ENCODE measurements at places on chromosomes 7 and 10.

DNA sequence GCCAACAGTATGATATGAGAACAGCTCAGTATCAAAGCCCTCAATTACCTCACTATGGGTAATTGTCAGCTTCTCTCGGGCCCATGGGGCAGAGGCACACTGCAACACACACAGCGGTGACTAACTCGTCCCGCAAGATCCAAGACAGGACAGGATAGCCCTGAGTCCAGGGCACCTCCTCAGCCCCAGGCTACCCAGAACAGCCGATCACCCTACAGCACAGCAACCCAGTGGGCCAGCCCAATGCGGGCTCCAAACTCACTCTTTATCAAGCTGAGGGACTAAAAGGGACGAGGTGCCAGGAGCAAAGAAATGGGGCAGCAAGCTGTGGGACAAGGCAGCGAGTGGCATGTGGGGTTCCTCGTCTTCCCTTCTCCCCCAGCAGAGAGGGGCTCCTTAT, 765.1 kb downstream of the GRID1 start:
- DNase-seq, result no peak

GRCh38 chr7:2017914-2018568, 214.7 kb downstream of the MAD1L1 start:
- no peak for DNase-seq

DNA sequence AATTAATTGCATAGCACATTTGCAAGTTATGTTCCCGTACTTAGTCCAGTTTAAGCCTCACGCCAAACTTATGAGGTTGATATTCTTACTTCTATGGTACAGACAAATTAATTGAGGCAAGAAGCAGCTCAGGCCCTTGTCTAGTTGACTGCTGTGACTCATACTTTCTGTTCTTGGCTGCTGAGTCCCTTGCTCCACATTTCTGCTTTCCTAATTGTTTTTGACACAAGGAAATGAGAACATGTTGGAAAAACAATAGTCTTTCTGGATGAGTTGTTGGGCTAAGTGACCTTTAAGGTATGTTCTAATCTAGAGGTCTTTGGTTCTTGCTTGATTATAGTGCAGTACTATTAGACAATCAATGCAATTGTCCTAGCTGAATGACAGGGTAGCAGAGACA, 331.8 kb downstream of the NRG3 start:
- DNase-seq, result peak; percentile 29

- no peak for DNase-seq
Measured at GRCh38 chr7:79060498-79060897, 393.0 kb downstream of the MAGI2 start.

DNA sequence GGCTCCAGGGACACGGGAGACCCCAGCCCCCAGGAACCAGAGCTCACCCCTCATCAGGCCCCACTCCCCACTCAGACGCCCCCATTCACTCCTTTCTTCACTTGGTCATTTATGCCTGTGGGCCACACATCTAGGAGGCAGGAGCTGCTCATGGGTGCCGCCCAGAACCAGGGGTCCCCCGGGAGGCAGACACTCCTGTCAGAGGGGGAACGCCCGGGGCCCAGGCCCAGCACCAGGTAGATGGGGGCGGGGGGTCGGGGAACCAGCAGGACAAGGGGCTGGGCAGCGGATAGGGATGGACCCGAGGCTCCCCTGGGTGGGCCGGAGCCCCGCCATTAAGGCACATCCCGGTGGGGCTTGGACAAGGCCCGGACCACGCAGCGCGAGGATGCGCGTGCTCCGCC, 11.8 kb downstream of the CALY start:
- DNase-seq, result no peak

DNA sequence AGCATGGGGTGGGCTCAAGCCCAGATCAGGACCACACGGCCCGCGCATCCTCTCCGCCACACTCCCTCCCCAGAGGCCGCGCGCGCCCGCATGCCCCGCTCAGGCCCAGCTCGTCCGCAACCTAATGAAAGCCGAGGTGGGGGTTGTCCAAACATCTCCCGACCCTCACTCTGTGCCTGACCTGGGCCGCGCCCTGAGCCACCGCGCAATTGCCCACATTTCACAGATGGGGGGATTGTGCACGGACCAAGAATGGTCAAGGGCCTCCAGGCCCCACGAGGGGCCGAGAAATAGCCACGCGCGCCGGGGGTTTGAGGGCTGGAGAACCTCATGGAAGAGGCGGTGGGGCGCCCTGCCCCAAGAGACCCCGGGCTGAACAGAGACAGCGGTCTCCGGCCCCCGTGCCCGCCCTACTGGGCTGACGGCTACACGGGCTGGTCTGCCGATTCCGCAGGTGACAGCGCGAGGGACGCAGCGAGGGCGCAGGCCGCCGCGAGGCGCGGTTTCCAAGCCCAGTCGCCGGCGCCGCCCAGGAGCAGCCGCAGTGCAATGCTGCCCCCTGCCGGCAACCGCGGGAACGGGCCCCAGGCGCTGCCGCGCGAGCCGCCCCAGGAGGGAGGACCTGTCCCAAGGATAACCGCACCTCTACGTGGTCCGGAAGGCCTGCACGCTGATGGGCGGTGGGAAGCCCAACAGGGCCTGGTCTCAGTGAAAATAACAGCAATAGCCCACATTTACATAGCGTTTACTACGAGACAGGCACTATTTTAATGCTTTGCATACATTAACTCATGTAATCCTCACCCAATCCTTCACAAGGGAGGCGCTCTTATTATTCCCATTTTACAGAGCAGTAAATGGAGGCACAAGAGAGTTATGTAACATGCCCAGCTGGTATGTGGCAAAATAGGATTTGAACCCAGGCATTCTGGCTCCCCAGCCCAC, 10.5 kb upstream of the GRID1 start:
- peak; percentile 67 for DNase-seq

DNA sequence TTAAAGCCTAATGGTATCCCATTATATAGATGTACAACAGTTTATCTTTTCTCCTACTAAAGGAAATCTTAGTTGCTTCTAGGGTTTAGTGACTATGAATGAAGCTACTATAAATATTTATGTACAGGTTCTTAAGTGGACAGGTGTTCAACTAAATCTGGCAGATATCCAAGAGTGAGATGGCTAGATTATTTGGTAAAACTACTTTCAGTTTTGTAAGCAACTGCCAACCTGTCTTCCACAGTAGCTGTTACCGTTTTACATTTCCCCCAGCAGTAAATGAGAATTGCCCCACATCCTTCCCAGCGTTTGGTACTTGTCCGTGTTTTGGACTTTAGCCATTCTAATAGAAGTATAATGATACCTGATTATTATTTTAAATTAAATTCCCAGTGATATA, 144.9 kb upstream of the MAGI2 start:
- DNase-seq, result no peak

DNA sequence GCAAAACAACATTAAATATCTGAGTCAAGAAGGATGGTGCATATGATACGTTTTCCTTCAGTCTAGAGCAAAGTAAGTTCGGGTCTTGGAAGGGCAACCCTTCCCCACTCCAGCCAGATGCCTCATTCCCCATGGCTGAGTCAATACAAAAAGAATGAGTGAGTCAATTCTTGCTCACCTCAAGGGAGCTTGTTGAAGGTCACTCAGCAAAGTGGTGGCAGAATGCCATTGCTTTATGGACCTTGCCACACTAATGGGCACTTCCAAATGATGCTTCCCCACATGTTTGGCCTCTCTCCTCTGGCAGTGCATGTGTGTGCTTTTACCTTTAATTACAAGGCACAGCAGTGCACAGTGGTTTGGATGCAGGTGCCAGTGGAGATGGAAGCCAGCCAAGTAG, 296.5 kb downstream of the SORCS3 start:
- DNase-seq, result peak; percentile 98

DNA sequence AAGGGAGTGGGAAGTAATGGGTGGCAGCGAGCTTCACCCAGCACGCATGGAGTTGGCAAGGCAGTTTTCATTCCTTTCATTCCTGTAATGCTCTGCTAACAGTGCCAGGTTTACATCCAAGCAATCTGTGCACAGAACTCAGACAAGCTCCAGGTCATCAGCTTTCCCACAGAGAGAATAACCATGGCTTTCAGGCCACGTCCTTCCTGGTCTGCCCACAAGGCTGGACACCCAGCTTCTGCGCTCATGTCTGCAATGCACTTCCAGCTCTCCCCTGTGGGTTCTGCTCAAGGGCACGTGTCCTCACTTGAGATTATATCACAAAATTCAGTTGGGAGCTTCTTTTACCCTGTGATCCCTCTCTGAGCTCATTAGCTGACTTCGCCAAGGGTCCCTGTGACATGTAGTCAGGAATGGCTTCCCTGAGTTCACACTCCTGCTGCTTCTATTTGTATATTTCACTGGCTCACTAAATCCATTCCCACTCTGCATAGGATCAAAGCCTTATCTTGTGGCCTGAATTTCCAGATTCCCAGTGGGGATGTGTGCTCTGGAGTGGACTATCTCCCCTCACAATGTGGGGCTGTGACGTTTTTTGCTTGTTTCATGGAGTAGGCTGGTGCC, 18.6 kb downstream of the AKR1C2 start:
- DNase-seq, result peak; percentile 65

DNA sequence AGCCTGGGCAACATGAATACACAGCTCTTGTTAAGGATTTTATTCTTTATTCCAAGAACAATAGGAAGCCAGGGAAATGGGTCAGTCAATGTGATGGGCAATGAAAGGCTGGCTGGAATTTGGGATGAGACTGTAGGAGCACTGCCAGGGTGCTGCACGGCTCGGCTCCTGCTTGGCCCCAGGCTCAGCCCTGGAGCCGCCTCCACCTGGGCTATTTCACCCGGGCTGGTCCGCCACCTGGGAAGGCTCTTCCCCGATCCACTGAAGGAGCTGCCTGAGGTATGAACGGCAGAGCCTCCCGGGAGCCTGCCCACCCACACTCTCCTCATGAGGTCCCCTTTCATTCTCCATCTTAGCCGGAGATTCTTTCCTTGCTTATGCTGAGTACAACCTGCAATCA, 80.4 kb upstream of the KMT2C start:
- no peak for DNase-seq

GRCh38 chr7:100472854-100473499, 6.0 kb downstream of the TSC22D4 start:
- DNase-seq, result peak; percentile 60

- peak; percentile 67 for DNase-seq
Measured at GRCh38 chr7:151008511-151009323, 15.6 kb downstream of the ATG9B start.

GRCh38 chr7:28008911-28009310, 171.7 kb downstream of the JAZF1 start:
- DNase-seq, result no peak

GRCh38 chr7:81236560-81236959, 317.7 kb upstream of the SEMA3C start:
- peak; percentile 8 for DNase-seq

GRCh38 chr7:25946181-25946580, 205.8 kb upstream of the NFE2L3 start:
- DNase-seq, result no peak

- DNase-seq, result no peak
Measured at GRCh38 chr10:4006858-4007257, 221.8 kb upstream of the KLF6 start.

DNA sequence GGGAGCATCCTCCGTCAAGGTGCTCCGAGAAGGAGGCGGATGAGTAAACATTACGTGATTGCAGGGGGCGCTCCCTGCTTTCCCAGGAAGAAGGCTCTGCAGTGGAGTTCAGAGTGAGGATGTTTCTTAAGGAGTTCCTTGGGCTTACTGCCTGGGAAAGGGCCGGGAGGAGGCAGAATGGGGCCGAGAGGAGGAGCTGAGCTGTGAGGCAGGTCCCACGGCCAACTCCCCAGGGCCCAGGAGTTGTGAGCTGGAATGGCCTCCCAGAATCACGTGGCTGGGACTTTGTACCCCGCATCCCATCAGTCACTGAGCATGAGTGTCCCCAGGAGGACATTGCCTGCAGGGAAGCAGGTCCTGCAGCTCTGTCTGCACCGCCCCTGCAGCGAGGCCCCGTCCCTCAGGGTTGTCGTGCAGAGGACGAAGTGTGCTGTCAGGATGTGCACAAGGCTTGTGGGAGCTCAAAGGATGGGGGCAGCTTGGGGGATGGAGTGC, 75.5 kb downstream of the DYNC2I1 start:
- no peak for DNase-seq

- peak; percentile 41 for DNase-seq
Measured at GRCh38 chr10:91709394-91709798, 76.5 kb upstream of the PPP1R3C start.

DNA sequence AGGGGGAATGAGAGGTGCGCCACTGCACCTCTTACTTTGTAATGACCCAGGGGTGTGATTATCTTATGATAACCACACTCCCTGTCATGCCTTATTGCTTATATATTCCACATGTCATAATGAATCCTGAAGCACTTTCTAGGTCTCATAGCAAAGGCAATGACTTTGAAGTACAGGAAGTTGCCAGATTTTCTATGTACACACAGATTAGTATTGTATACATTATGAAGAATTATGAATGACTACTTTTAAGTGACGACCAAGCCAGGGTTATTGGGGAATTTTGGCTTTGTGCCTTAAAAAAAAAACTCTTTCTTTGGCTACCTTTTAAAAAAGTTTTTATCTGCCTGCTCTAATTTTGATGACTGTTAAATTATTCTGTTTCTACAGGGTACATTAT, 269.6 kb downstream of the MDFIC start:
- no peak for DNase-seq

Measured in kidney tubule cell (primary cell).